GM23248 (cell line): ENCODE measurements at places on chromosomes 2 and 18.

DNA sequence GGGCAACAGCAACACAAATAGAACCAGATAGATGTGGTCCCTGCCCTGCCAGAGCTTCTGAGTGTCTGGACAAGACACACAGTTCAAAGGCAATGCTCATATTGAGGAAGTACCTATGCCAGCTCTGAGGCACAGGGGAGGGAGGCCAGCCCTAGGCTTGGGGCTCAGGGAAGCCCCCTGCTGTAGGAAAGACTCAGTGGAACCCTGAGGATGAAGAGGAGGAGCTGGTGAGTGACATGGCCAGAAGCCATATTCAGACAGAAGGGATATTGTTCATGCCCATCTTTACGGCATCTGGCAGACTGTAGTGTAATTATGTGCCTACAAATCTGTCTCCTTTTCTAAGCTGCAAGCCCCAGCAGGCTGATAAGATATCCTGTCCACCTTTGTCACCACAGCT is 8.8 kb downstream of the SIGLEC15 start:
- no peaks in the 10 kb centered on the region for H3K36me3 ChIP-seq
- no peaks in the 10 kb centered on the region for H3K4me1 ChIP-seq
- H3K27me3 ChIP-seq, result no peaks in the 10 kb centered on the region
- DNase-seq, result no peak
- no peak overlapping the region for H3K4me3 ChIP-seq
- H3K27ac ChIP-seq, result no peak overlapping the region

- DNase-seq, result no peak
- H3K27me3 ChIP-seq, result peaks cover 10% of the 10 kb centered on the region; the same call in 1 of the 2 replicates
- H3K27ac ChIP-seq, result no peak overlapping the region
- no peaks in the 10 kb centered on the region for H3K4me1 ChIP-seq
- no peak overlapping the region for H3K4me3 ChIP-seq
- H3K36me3 ChIP-seq, result no peaks in the 10 kb centered on the region
Observed at GRCh38 chr18:45540125-45540524, 75.2 kb upstream of the SLC14A2 start.

DNA sequence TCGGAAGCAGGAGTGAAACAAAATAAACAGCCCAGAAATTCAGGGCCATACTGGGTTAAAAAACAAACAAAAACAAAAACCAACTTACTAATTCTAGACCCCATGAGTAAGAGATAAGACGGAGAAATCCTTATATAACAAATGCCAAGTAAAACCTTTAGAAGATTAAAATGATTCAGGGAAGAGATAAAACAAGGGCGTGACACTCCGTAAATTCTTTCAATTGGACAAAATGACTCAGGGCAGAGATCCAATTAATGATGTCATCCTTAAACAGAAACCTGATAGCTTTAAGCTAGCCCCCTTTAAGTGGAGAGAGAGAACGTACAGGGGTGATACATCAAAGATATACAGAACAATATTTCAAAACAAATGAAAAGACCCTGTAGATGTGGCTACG is 317.4 kb downstream of the NBAS start:
- H3K4me3 ChIP-seq, result no peak overlapping the region
- H3K4me1 ChIP-seq, result no peaks in the 10 kb centered on the region
- H3K27ac ChIP-seq, result no peak overlapping the region

- H3K27me3 ChIP-seq, result no peaks in the 10 kb centered on the region
- DNase-seq, result no peak
- H3K36me3 ChIP-seq, result no peaks in the 10 kb centered on the region
Observed at GRCh38 chr2:127913808-127914457, 28.2 kb upstream of the AMMECR1L start.

DNA sequence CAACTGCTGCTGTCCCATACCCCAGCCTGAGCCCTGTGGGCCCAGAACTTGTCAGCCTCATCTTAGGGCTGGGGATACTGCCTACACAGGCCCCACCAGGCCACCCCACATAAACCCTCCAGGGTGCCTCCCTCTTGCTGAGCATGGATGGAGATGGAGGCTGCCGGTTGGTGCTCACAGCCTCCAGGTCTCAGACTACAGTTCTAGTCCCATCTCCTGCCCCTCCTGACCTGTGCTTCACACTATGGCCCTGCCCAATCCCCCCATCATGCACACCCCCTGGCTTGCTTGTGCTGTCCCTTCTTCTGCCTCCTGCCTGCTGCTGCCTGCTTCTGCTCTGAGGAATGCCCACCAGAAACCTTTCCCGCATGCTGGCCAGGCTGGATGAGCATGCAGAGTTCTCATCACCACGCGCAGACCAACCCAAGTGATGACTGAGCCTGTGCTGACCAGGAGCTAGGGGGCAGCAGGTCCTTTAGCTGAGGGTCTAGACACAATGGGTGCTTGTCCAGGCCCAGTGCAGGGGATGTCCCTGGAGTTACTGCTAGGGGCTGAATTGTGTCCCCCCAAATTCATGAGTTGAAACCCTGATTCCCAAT is 138.4 kb upstream of the HS6ST1 start:
- H3K4me3 ChIP-seq, result no peak overlapping the region
- H3K36me3 ChIP-seq, result no peaks in the 10 kb centered on the region
- no peaks in the 10 kb centered on the region for H3K4me1 ChIP-seq
- peaks cover 3% of the 10 kb centered on the region; the same call in 1 of the 2 replicates for H3K27me3 ChIP-seq
- H3K27ac ChIP-seq, result no peak overlapping the region

DNA sequence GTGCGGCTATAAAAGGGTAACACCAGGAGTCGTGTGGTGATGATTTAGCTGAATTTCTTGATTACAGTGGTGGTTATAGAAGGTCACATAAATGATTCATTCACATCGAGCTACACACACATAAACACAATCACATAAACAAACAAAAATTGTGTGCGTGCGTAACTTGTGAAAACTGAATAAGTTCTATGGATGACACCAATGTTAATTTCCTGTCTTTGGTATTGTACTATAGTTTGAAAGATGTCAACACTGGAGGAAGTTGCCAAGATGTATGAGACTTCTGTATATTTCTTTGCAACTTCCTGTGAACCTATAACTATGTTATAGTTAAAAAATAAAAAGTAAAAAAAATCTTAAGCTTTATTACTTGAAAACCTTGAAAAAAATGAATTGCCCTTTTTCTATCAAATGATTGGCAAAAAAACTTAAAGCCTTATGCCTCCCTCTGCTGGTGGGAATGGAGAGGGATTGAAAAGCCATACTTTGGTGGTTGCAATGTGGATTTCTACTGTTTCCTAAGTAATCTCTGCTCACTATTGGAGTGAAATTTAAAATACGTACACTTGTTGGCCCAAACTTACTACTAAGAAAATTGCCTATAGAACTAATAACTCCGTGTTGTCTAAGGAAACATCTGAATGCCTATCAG is 227.7 kb downstream of the RPIA start:
- peak; percentile 57 for DNase-seq
- H3K27me3 ChIP-seq, result peaks cover 16% of the 10 kb centered on the region
- H3K4me3 ChIP-seq, result no peak overlapping the region
- no peaks in the 10 kb centered on the region for H3K4me1 ChIP-seq

GRCh38 chr18:7116792-7117389 is 706 bp downstream of the LAMA1 start:
- peak; percentile 47 for DNase-seq
- no peaks in the 10 kb centered on the region for H3K36me3 ChIP-seq
- H3K4me3 ChIP-seq, result peak overlapping the region; percentile 74
- H3K27ac ChIP-seq, result no peak overlapping the region
- H3K4me1 ChIP-seq, result peaks cover 8% of the 10 kb centered on the region; the same call in 1 of the 2 replicates

GRCh38 chr18:48784656-48785055 is 166.1 kb downstream of the SMAD7 start:
- H3K4me1 ChIP-seq, result peaks cover 39% of the 10 kb centered on the region
- H3K4me3 ChIP-seq, result no peak overlapping the region
- H3K27me3 ChIP-seq, result no peaks in the 10 kb centered on the region
- no peak for DNase-seq
- H3K36me3 ChIP-seq, result peaks cover 12% of the 10 kb centered on the region; the same call in 1 of the 2 replicates
- H3K27ac ChIP-seq, result no peak overlapping the region

- no peaks in the 10 kb centered on the region for H3K27me3 ChIP-seq
- H3K4me3 ChIP-seq, result no peak overlapping the region
- DNase-seq, result no peak
- no peaks in the 10 kb centered on the region for H3K4me1 ChIP-seq
- H3K27ac ChIP-seq, result no peak overlapping the region
Observed at GRCh38 chr2:63497576-63497975, 90.7 kb downstream of the WDPCP start.

GRCh38 chr18:3401669-3402620 is 48.0 kb upstream of the TGIF1 start:
- no peaks in the 10 kb centered on the region for H3K4me1 ChIP-seq
- H3K36me3 ChIP-seq, result no peaks in the 10 kb centered on the region
- DNase-seq, result no peak
- no peak overlapping the region for H3K4me3 ChIP-seq
- no peak overlapping the region for H3K27ac ChIP-seq

- no peak overlapping the region for H3K4me3 ChIP-seq
- H3K27ac ChIP-seq, result no peak overlapping the region
- peaks cover 23% of the 10 kb centered on the region for H3K4me1 ChIP-seq
- no peaks in the 10 kb centered on the region for H3K27me3 ChIP-seq
- DNase-seq, result no peak
Observed at GRCh38 chr2:205589479-205589878, 92.8 kb upstream of the NRP2 start.

- no peak overlapping the region for H3K27ac ChIP-seq
- DNase-seq, result no peak
- H3K4me3 ChIP-seq, result no peak overlapping the region
- no peaks in the 10 kb centered on the region for H3K4me1 ChIP-seq
- no peaks in the 10 kb centered on the region for H3K36me3 ChIP-seq
Observed at GRCh38 chr2:218961651-218962570, 2.4 kb downstream of the CDK5R2 start.

DNA sequence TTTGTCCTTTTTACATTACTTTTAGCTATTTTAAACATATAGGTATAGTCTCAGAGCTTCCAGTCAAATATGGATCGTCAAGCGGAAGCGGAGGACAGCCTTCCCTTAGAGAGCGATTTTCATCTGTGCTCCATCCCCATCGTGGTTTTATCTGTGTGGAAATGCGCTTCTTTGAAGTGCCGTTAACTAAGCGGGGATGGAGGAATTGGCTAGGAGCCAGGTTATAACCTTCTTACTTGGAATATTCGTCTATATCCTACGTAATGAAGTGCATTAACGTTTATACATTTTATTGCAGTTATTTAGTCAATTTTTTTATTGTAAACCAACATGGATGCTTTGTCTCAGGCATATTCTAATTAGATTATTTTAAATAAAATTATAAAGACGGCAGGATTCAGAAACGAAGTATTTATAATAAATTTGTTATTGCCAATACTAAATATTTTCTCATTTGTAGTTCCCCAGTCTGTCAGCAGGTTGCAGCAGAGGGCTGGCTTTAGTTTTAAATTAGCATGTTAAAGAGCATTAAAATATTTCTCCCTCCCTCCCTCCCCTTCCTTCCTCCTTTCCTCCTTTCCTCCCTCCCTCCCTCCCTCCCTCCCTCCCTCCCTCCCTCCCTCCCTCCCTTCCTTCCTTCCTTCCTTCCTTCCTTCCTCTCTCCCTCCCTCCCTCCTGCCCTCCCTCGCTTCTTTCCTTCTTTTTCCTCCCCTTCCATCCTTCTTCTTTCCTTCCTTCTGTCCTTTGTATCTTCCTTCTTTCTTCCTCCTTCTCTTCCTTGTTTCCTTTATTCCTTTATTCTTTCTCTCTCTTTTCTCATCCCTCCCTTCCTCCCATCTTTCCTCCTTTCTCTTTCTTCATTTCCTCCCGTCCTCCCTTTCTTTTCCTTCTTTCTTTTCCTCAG is 80.6 kb upstream of the DOCK10 start:
- peaks cover 29% of the 10 kb centered on the region for H3K4me1 ChIP-seq
- H3K4me3 ChIP-seq, result peak overlapping the region; percentile 40
- no peaks in the 10 kb centered on the region for H3K36me3 ChIP-seq
- DNase-seq, result peak; percentile 56
- H3K27me3 ChIP-seq, result no peaks in the 10 kb centered on the region

- DNase-seq, result peak; percentile 73
- H3K4me1 ChIP-seq, result peaks cover 28% of the 10 kb centered on the region
- H3K27me3 ChIP-seq, result no peaks in the 10 kb centered on the region
- H3K4me3 ChIP-seq, result 0 out of 2 replicates have a peak overlapping the region, but pooled peaks have one; percentile 16
- H3K27ac ChIP-seq, result no peak overlapping the region
Observed at GRCh38 chr2:216710551-216711301, 15.4 kb upstream of the IGFBP5 start.

- no peak overlapping the region for H3K4me3 ChIP-seq
- no peaks in the 10 kb centered on the region for H3K4me1 ChIP-seq
- no peaks in the 10 kb centered on the region for H3K36me3 ChIP-seq
Observed at GRCh38 chr2:95013726-95014125, 11.8 kb upstream of the MAL start.

GRCh38 chr2:60555783-60556139 is 2.3 kb upstream of the BCL11A start:
- H3K4me3 ChIP-seq, result peak overlapping the region; percentile 82
- peaks cover 40% of the 10 kb centered on the region for H3K27me3 ChIP-seq
- H3K4me1 ChIP-seq, result no peaks in the 10 kb centered on the region
- H3K36me3 ChIP-seq, result no peaks in the 10 kb centered on the region
- no peak overlapping the region for H3K27ac ChIP-seq

DNA sequence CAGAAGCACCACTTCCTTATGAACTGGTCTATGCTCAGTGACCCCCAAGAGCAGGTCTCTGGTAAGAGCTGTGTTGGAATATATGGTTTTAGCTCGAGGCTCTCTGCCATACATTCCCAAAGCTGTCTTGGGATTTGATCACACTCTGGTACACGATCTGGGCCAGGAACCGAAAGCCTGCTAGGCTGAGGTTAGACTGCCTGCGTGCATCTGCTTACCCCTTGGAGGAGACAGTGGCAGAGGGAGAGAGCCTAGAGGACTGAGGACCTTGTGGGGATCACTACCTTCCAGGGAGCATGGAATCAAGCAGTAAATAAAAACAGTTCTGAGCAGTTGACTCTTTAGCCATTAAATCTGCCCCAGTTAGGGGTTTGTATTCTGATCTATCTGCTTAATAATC is 63.7 kb downstream of the ZNF532 start:
- no peak overlapping the region for H3K27ac ChIP-seq
- H3K36me3 ChIP-seq, result 0 out of 2 replicates have a peak, but pooled peaks cover 11% of the 10 kb centered on the region
- H3K4me3 ChIP-seq, result no peak overlapping the region
- H3K27me3 ChIP-seq, result no peaks in the 10 kb centered on the region
- DNase-seq, result no peak
- H3K4me1 ChIP-seq, result no peaks in the 10 kb centered on the region

- DNase-seq, result no peak
- peaks cover 8% of the 10 kb centered on the region; the same call in 1 of the 2 replicates for H3K4me1 ChIP-seq
- H3K27ac ChIP-seq, result peak overlapping the region; percentile 48
- no peaks in the 10 kb centered on the region for H3K27me3 ChIP-seq
Observed at GRCh38 chr2:46296216-46296839, 879 bp upstream of the EPAS1 start.

- peaks cover 22% of the 10 kb centered on the region for H3K4me1 ChIP-seq
- no peak overlapping the region for H3K27ac ChIP-seq
- no peaks in the 10 kb centered on the region for H3K27me3 ChIP-seq
- H3K36me3 ChIP-seq, result no peaks in the 10 kb centered on the region
- no peak overlapping the region for H3K4me3 ChIP-seq
Observed at GRCh38 chr18:55487997-55488396, 100.0 kb downstream of the TCF4 start.
